ENCODE measurements at places on chromosomes 7 and 10. TPM values are rescaled to one million over a fixed set of nuclear protein-coding genes. Genes with fewer than 3 reads are reported as not detected.

GIMAP4 gene
- polyA plus RNA-seq, result 31.3 TPM

NODAL gene
- not detected for polyA plus RNA-seq

ZNF775 gene
- polyA plus RNA-seq, result 4.5 TPM

ANKRD1 gene
- 4,109 TPM for polyA plus RNA-seq

PODXL gene
- polyA plus RNA-seq, result 29.1 TPM

PTPN20 gene
- polyA plus RNA-seq, result 6.7 TPM

PNLIP gene
- polyA plus RNA-seq, result not detected

TEX36 gene
- not detected for polyA plus RNA-seq

SEMA3C gene
- polyA plus RNA-seq, result 10.1 TPM

GALNT17 gene
- 7.8 TPM for polyA plus RNA-seq

LRMDA gene
- 48.8 TPM for polyA plus RNA-seq

LIPK gene
- polyA plus RNA-seq, result not detected

HOXA3 gene
- 1.0 TPM for polyA plus RNA-seq

GIMAP8 gene
- 12.2 TPM for polyA plus RNA-seq

UTF1 gene
- not detected for polyA plus RNA-seq

MICU1 gene
- polyA plus RNA-seq, result 35.3 TPM

CALML5 gene
- polyA plus RNA-seq, result not detected

NPFFR1 gene
- 0.02 TPM for polyA plus RNA-seq

NAT16 gene
- polyA plus RNA-seq, result not detected

DRGX gene
- not detected for polyA plus RNA-seq

NXPH1 gene
- polyA plus RNA-seq, result not detected

LRRC4 gene
- 4.4 TPM for polyA plus RNA-seq

WEE2 gene
- polyA plus RNA-seq, result not detected

ZNF398 gene
- polyA plus RNA-seq, result 2.5 TPM

TMEM130 gene
- 0.11 TPM for polyA plus RNA-seq

BTBD16 gene
- not detected for polyA plus RNA-seq

SYT15 gene
- polyA plus RNA-seq, result 2.6 TPM

SPDYE1 gene
- polyA plus RNA-seq, result 0.02 TPM

CYP17A1 gene
- polyA plus RNA-seq, result 0.11 TPM

UNC5B gene
- 12.4 TPM for polyA plus RNA-seq

LIPM gene
- not detected for polyA plus RNA-seq

CUZD1 gene
- polyA plus RNA-seq, result 0.25 TPM

ACBD5 gene
- 16.8 TPM for polyA plus RNA-seq
